ENCODE measurements at places on chromosomes 4 and X.

- no peak for DNase-seq
Observed at GRCh38 chr4:178306565-178306964, 864.3 kb upstream of the AGA start.

DNA sequence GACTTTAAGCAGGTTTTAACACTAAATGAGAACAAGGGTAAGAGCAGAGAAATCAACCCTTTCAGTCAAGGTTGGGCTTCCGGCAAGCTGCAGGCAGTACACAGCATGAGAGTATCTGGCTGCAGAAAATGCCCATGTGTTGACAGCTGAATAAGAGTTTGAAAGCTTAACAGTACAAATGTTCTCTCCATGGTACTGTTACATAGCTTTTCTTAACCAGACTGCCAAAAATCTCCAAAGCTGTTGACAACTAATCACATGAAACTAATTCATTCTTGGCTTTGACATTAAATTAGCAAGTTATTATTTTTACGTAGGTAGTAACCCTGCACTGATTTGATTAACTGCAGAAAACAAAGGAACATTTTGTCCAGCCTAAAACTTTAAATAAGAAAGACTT lies 153.5 kb downstream of the SLC10A7 start:
- DNase-seq, result no peak

GRCh38 chrX:45347877-45348276 lies 147.2 kb upstream of the DIPK2B start:
- DNase-seq, result no peak

- DNase-seq, result no peak
Observed at GRCh38 chr4:177105536-177105935, 204.1 kb upstream of the NEIL3 start.

DNA sequence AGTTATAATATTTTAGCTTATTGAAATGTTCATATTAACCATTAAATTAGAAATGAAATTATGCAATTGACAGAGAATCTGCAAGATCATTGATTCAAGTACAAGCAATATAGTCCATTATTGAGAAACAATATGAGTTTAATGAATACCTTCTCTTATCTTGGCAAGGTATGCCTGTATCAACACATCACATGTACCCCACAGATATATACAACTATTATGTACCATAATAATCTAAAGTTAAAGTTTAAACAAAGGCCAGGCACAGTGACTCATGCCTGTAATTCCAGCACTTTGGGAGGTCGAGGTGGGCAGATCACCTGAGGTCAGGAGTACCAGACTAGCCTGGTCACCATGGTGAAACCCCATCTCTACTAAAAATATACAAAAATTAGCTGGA lies 514.7 kb downstream of the PCDH7 start:
- no peak for DNase-seq

- DNase-seq, result peak; percentile 55
Observed at GRCh38 chr4:185128272-185129119, 14.6 kb upstream of the SLC25A4 start.

DNA sequence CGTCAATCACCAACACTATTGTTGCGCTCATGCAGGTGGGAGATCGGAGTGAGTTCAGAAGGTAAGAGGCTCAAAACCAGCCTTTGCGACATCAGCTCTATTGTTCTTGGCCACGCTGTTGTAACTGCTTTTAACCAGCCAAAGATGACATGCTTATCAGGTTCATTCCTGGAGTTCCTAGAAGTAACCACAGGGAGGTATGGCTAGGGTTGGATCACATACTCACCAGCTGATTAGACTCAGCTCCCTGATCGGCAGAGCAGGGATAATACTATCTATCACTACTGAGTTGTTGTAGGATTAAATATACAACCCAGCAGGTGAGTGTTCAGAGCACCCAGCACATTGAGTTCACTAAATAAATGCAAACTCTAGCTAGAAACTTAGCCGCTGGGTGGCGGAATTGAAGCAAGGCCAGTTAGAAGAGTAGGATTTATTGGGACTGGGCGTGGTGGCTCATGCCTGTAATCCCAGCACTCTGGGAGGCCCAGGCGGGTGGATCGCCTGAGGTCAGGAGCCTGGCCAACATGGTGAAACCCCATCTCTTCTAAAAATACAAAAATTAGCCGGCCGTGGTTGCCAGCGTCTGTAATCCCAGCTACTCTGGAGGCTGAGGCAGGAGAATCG lies 12.4 kb downstream of the SLC34A2 start:
- no peak for DNase-seq

GRCh38 chr4:83358410-83358809 lies 23.8 kb upstream of the HPSE start:
- DNase-seq, result no peak

- no peak for DNase-seq
Observed at GRCh38 chrX:152872522-152872921, 25.3 kb upstream of the ZNF185 start.

DNA sequence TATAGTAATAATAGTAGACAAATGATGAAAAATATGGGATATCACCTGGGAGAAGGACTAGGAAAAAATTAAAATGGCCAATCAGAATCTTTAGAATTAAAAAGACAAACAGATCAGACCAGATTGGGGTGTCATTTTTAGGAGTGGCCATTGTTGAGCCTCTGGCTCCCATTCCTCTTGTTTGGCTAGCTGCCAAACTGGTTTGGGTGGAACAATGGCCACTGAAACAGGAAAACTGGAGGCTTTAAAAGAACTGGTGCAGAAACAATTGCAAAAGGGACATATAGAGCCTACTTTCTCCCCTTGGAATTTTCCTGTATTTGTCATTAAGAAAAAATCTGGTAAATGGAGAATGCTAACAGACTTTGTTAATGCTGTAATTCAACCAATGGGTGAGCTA lies 294.8 kb upstream of the DKK2 start:
- no peak for DNase-seq

GRCh38 chrX:8730812-8731558 lies 952 bp downstream of the ANOS1 start:
- no peak for DNase-seq

DNA sequence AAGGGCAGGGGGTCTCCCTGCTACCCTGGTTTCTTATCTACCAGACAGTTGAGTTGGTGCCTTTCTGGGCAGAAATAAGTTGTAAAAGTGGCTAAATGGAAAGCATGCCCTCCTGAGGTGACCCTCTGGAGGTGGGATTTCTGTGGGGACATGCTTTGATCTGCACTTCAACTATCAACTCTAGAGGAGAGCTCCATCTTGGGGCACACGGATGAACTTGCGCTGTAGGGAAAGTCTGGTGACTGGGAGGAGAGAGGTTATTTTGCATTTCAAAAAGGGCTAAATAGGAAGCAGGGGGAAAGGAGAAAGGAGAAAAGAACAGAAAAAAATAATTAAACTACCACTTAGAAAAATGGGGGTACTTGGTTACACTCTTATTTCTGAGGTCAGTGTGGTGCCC lies 12.7 kb upstream of the RHOXF2B start:
- DNase-seq, result no peak

GRCh38 chr4:24881508-24882196 lies 31.2 kb downstream of the CCDC149 start:
- no peak for DNase-seq

DNA sequence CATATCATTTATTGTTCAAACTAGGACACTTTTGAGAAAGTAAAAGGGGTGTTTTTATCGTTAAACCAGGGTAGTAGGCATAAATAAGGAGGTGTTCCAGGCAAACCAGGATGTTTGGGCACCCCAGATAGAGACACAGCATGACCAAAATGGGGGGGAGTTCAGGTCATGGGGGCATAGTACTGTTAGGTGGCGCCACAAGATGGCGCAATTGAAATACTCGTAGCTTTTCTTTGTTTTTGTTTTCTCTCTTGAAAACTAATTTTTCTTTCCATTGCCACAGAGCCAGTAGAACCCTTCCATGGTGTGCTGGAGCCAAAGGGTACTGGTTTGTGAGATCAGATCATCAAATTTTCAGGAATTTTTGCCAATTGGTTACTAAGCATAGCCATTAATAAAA lies 283.4 kb downstream of the BCOR start:
- DNase-seq, result no peak

DNA sequence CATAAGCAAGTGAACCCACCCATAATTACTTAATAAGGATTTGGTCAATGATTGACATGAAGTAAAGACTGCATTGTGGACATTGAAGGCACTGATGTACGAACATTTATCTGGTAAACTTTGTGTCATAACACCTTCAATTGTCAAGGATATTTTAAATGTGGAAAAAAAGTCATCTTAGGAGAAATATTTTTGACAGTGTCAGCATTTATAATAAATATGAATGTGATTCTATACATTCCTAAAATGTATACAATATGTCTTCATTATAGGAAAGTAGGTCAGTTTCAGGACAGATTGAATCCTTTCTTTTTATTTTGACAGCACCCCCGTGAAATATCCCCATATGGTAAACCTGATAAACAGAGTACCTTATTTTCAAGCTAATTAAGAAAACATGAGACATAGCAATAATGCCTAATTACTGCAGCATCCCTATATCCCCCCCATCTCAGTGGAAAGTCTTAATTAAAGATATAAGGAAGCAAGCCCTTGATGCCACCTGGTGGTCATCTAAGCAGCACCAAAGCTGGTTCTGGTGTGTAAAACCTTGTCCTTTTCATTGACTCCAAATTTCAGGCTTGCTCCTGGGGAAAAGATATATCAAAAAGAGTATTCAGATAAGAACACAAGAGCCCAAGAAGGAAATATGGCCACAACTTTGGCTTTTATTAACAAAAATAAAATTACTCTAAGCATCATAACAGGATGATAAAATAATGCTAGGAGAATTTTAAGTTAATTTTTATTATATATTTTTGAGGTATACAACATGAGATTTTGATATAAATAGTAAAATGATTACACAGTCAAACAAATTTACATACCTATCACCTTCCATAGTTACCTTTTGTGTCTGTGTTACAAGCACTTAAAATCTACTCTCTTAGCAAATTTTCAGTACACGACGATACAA lies 379.7 kb downstream of the TLL1 start:
- no peak for DNase-seq

GRCh38 chr4:54226404-54227255 lies 2.5 kb upstream of the PDGFRA start:
- no peak for DNase-seq

DNA sequence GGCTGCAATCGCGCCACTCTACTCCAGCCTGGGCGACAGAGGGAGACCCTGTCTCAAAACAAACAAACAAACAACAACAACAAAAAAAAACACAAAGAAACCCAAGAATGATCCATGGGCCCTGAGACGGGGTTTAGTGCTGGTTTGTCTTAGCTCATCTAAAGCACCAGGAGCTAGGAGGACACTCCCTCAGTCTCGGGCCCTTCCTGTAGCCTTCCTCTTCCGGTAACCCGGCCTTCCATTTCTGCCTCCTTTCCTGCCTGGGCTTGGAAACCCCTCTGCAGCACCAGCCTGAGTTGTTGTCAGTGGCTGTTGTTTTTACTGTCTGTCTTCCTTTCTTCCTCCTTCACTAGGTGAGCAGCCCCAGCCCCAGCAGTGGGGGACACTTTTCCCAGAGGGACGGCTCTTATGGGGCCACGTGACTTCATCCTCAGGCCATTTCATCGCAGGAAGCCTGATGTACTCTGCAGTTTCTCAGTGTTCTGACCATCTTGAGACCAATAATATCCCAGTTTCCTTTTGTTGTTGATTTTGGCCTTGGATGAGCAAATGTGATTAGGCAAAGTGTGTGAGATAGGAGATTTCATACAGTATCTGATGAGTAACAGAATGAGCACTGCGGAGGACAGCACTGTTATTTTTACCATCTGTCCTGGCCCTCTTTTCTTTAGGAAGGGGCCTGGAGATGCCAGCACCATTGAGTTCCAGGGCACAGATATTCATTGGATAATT lies 90.1 kb downstream of the ANAPC4 start:
- DNase-seq, result no peak

DNA sequence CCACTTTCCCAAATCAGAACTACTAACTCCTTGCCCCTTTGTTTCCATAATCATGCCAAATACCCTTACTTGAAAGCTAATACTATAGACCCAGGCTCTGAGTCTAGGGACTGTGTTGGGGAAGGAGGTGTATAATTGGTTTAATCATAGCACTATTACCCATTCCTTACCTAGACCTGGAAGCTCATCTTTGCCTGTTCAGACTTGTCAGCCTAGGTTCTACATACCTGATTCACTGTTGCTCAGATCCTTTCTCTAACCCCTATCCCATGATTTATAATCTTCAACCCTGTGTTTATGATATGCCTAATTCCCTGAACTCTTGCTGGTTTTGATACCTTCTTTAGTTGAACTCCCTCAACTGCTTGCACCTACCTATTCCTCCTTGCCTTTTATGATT lies 123.1 kb upstream of the GRIA3 start:
- no peak for DNase-seq

DNA sequence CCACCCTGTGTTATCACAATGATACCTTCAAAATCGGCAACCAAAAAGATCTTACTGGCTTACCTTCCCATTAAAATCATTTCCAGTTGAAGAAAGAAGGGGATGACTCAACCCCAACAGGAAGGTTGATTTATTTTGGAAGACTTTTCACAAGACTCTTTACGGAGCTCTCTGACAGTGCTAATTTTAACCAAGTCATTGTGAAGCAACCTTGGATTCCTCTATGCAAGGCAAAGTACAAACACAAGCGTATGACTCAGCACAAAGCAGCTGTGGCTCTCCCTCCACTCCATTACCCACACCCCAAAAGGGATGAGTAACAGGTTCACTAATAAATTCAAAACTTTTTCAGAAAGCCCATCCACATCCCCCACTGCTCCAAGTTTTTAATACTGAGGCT lies 213.8 kb upstream of the FGF13 start:
- no peak for DNase-seq

DNA sequence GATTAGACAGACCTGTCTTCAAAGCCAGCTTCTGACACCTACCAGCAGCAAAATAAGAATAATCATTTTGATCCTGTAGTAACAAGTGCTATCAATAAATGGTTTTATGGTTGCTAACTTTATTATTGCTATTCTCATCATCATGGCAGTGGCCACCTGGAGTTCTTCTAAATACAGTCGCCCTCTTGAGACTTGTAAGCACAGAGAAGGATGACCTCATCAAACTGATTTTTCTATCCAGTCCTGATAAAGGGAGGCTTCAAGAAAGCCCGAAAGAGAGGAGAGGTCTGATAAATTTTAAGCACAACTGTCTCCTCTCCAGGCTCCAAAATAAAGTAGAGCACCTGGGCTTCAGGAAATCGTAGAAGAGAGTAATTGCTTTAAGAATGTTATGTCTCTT lies 286.4 kb downstream of the USP46 start:
- DNase-seq, result no peak

- DNase-seq, result no peak
Observed at GRCh38 chrX:11665168-11666111, at the start of gene ARHGAP6. TSS of gene ARHGAP6 (minus strand) at chrX:11665920. CDS start at chrX:11664828, 1,092 bp downstream.

- DNase-seq, result no peak
Observed at GRCh38 chrX:110172215-110172614, 145.7 kb downstream of the AMMECR1 start.

GRCh38 chr4:31741326-31741725 lies 1021.2 kb downstream of the PCDH7 start:
- DNase-seq, result no peak

- DNase-seq, result peak; percentile 26
Observed at GRCh38 chr4:47533689-47534347, 48.7 kb downstream of the ATP10D start.

GRCh38 chr4:24770032-24770584 lies 25.3 kb upstream of the SOD3 start:
- DNase-seq, result peak; percentile 0

GRCh38 chr4:41212616-41213203 lies 1.6 kb downstream of the APBB2 start:
- DNase-seq, result peak; percentile 18

Data from activated naive CD8-positive, alpha-beta T cell treated with anti-CD3 and anti-CD28 coated beads for 36 hours (primary cell).